Activated CD4-positive, alpha-beta memory T cell treated with anti-CD3 and anti-CD28 coated beads for 36 hours (primary cell): ENCODE measurements at places on chromosomes 6 and 20.
A peak's percentile ranks its signal among the peaks of the same experiment; 100 is the strongest.

DNA sequence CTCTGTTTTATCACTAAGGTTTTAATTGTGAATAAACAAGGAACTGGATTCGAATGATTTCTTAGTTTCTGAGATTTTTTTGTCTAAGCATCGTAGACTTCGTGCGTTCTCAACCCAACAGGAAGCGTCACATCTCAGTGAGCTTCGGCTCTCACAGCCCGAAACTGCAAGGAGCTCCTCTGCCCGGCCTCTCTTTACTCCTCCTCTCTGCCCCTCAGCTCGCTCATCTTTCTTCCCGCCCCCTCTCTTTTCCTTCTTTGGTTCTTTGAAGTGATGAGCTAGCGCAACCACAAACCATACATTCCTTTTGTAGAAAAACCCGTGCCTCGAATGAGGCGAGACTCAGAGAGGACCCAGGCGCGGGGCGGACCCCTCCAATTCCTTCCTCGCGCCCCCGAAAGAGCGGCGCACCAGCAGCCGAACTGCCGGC is 480 bp upstream of the NT5E start:
- H3K36me3 ChIP-seq = no peaks in the 10 kb centered on the region
- H3K27me3 ChIP-seq = peaks cover 53% of the 10 kb centered on the region
- peak; percentile 43 for DNase-seq
- H3K4me1 ChIP-seq = peaks cover 18% of the 10 kb centered on the region

DNA sequence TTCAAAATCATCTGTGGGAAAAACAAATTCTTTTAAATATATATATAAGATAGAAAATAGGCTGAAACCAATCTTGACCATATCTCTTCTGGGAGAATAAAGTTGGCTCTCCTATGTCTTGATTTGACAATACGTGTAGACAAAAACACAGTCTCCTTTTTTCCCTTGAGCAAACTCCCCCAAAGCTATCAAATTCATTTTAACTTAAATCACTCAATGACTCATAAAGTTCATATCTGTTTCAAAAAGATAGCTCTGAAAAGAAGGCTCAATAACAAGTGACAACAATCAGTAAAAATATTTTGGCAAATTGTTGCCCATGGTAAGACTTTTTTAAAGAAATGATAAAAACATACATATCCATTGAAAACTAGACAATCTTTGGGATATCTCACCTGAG is 236.0 kb upstream of the TENT5A start:
- no peak overlapping the region for H3K27ac ChIP-seq
- DNase-seq = no peak
- no peak overlapping the region for H3K4me3 ChIP-seq
- no peaks in the 10 kb centered on the region for H3K27me3 ChIP-seq
- no peaks in the 10 kb centered on the region for H3K36me3 ChIP-seq

DNA sequence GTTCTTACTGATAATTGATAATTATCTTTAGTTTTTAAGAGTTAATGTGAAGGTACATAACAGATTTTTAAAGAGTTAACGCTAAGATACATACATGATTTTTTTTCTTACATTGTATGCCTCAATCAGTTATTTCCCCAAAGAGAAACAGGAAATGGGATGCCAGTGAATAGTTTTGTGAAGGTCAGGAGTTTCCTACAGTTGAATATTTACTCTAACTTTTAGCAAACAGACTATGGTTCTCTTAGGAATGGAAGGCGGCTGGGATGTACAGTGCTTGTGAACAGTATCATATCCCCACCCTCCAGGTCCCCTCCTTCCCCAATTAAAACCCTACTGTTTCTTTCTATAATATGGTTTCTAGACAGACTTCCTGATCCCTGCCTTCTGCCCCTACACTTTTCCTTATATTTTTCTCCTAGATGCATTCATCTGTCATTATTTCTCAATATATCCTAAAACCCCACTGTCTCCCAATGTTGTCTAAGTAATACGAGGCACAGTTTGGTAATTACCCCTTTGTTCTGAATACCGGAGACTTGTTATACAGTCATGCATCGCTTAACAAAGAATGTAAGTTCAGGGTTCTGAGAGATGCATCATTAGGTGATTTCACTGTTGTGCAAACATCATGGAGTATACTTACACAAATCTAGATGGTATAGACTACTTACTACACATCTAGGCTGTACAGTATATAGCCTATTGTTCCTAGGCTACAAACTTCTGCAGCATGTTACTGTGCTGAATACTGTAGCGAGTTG is 29.2 kb downstream of the SLC35A1 start:
- H3K27ac ChIP-seq = no peak overlapping the region
- no peaks in the 10 kb centered on the region for H3K27me3 ChIP-seq
- DNase-seq = no peak
- peaks cover 5% of the 10 kb centered on the region for H3K4me1 ChIP-seq

DNA sequence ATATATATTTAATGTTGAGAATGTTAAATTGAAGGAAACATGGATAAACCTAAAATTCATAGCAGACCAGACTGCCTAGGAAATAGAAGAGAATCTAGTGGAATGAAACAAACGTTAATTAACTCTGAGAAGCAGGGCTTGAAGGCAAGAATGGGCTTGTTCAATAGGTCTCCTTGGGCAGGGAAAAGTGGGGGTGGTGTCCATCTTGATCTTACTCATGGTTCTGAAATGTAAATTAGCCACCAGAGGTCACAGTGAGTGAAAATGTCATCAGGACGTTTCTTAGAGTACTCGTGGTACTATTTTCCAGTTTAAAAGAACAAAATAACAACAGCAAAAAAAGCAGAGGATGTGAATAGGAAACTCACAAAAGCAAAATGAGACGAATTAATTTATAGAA is 66.8 kb upstream of the BTBD3 start:
- H3K27ac ChIP-seq = no peak overlapping the region
- DNase-seq = no peak
- no peaks in the 10 kb centered on the region for H3K27me3 ChIP-seq

DNA sequence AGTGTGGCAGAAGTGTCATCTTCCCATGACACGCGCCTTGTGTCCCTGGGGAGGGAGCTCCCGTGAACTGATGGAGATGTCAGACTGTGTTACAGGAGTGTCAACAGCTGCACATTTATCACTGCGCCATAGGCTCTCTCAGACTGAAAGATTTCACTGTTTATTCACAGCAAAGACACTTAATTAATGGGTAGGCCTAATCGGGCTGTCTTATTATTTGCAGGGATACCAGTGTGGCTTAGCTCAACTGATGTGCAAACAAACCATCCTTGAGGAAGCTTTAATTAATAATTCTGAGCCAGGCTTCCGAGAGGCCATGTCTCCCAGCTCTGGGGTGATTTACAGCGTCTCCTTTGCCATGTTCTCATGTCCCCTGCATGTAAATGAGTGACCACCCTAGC is 771.0 kb downstream of the QKI start:
- no peaks in the 10 kb centered on the region for H3K4me1 ChIP-seq
- H3K27ac ChIP-seq = no peak overlapping the region
- peaks cover 3% of the 10 kb centered on the region for H3K27me3 ChIP-seq
- DNase-seq = no peak

GRCh38 chr20:17674722-17675518 is 7.1 kb downstream of the RRBP1 start:
- H3K4me3 ChIP-seq = no peak overlapping the region
- H3K27ac ChIP-seq = no peak overlapping the region
- H3K4me1 ChIP-seq = peaks cover 12% of the 10 kb centered on the region
- DNase-seq = no peak
- peaks cover 8% of the 10 kb centered on the region for H3K36me3 ChIP-seq
- H3K27me3 ChIP-seq = no peaks in the 10 kb centered on the region
